GM12878 (cell line): ENCODE measurements at places on chromosomes 4 and X. TPM values are rescaled to one million over a fixed set of nuclear protein-coding genes. Genes with fewer than 3 reads are reported as not detected.
A peak's percentile ranks its signal among the peaks of the same experiment; 100 is the strongest.

The OTUD5 gene
- total RNA-seq, result 39.1 and 39.9 TPM in 2 replicates

The RASSF6 gene
- 0.43 and 0.62 TPM in 2 replicates for total RNA-seq

The TMEM144 gene
- total RNA-seq, result 1.8 and 2.6 TPM in 2 replicates

The FGF5 gene
- 3.4 and 4.2 TPM in 2 replicates for total RNA-seq

The TEX13A gene
- not detected in 2 replicates for total RNA-seq

The ANK2 gene
- 10.2 and 13.0 TPM in 2 replicates for total RNA-seq

DNA sequence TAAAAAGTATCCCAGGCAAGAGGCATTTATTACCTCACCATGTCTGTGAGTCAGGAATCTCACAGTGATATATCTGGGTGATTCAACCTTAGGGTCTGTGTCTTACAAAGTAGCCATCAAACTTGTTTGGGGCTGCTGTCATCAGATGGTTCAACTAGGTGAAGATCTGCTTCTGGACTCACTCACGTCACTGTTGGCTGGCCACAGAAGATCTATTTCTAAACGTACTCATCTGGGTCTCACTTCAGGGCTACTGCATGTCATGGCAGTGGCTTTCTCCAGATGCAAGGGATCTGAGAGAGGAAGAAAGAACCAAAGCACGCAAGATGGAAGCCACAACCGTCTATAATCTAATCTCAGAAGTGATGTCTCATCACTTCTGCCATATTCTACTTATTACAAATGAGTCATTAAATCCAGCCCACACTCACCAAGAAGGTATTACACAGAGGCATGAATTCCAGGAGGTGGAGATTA is 267.8 kb upstream of the ANKRD50 start:
- DNase-seq, result no peak
- H3K36me3 ChIP-seq, result no peaks in the 10 kb centered on the region
- no peaks in the 10 kb centered on the region for H3K27me3 ChIP-seq
- no peaks in the 10 kb centered on the region for H3K4me1 ChIP-seq

DNA sequence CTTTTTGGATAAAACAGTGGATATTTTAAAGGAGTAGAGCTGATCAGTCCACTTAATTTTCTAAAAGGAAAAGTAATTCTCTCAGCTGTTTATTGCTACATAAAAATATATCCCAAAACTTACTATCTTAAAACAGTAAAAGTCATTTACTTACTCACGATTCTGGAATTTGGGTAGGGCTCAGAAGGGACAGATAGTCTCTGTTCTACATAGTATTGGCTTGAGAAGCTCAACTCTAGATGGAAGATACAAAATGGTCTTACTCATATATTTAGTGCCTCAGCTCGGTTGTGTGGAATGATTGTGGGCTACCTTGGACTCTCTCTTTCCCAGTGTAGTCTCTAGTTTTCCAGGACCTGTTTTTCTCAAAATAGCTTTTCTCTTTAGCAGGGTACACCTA is 691.5 kb upstream of the POU3F4 start:
- no peak for DNase-seq
- no peaks in the 10 kb centered on the region for H3K36me3 ChIP-seq

GRCh38 chr4:12724510-12724909 is 759.6 kb downstream of the RAB28 start:
- no peaks in the 10 kb centered on the region for H3K36me3 ChIP-seq
- H3K4me1 ChIP-seq, result no peaks in the 10 kb centered on the region
- DNase-seq, result no peak

DNA sequence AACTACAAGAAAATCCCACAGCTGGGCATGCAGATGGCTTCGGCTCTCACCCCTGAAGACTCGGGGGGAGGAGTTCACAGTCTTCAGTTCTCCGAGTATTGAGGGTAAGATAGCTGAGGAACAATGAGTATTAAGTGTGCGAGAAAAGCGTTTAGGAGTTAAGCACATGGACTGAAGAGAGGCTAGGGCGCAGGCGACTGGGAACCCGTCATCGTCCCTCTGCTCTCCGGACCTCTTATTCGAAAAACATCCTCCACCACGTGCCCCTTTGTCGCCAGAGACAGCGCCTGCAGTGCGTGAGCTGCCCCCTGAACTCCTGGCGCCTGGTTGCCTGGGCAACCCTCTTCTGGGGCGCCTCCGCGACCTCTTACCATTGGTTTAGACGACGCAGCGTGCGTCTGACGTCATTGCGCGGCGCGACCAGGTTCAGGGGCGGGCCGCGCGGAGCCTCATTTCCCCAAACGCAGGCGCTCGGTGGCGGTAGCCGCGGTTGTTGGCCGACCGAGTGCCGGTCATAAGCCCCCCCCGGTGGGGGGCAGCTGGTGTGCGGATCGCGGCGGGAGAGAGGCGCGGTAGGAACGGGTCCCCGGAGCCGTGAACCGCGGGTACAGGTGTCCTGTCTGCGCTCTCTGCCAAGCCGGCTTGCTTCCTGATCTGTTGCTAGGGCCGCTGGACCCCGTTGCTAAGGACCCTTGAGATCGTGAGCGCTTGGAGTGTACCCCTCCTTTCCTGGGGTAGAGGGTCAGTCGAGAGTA is at the start of gene PACRGL:
Gene PACRGL, plus strand, starts transcription at position 452 of the 755 bp plus-strand sequence. CDS start 4,024 bp downstream, outside the sequence.
- H3K4me3 ChIP-seq, result peak within 1 kb of the TSS; percentile 77
- peak; percentile 50 for DNase-seq
- H3K27ac ChIP-seq, result peak within 1 kb of the TSS; percentile 48
- peaks cover 4% of the 10 kb centered on the region; the same call in 1 of the 2 replicates for H3K4me1 ChIP-seq
- no peaks in the 10 kb centered on the region for H3K36me3 ChIP-seq

GRCh38 chrX:134371133-134371532 is 88.8 kb upstream of the HPRT1 start:
- no peak overlapping the region for H3K27ac ChIP-seq
- DNase-seq, result no peak
- H3K36me3 ChIP-seq, result no peaks in the 10 kb centered on the region
- peaks cover 5% of the 10 kb centered on the region; the same call in 1 of the 2 replicates for H3K4me1 ChIP-seq
- H3K27me3 ChIP-seq, result no peaks in the 10 kb centered on the region

GRCh38 chr4:59540311-59540710 is 1659.8 kb upstream of the ADGRL3 start:
- H3K4me1 ChIP-seq, result no peaks in the 10 kb centered on the region
- H3K27me3 ChIP-seq, result no peaks in the 10 kb centered on the region
- H3K27ac ChIP-seq, result no peak overlapping the region
- H3K4me3 ChIP-seq, result no peak overlapping the region
- DNase-seq, result no peak

DNA sequence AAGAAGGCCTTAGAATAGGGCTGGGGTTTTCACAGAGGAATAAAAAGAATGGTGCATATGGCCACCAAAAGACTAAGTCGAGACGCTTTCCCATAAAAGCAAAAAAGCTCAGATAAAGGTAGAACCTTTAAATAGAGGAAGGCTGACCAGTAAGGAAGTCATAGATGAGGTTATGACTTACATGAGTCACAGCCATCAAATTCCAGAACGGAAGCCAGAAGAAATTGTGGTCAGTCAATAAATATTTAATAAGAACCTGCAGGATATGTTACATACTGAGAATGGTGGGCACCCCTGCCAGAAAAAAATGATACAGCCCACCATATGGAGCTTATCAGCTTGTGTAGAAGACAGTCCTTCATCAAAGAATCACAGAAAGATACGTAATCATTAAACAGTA is 120.1 kb downstream of the MANBA start:
- no peaks in the 10 kb centered on the region for H3K4me1 ChIP-seq
- H3K27me3 ChIP-seq, result no peaks in the 10 kb centered on the region
- H3K4me3 ChIP-seq, result no peak overlapping the region
- H3K27ac ChIP-seq, result no peak overlapping the region
- no peaks in the 10 kb centered on the region; the same call in 1 of the 2 replicates for H3K36me3 ChIP-seq

DNA sequence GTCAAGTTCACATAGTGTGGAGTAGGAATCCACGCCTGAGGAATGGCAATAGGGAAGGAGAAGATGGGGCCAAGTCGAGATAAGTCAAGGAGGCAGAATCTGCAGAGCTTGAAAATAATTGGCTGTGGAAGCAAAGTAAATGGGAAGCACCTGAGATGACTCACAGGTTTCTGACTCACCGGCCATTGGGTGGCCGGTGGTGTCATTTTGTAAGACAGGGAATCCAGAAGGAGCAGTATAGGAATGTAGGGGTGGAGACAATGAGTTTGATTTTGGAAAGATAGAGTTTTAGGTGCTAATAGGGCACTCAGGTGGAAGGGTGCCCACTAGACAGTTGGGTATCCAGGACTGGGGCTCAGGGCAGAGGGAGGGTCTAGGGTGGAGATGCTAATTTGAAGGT is 201.0 kb upstream of the MAMLD1 start:
- H3K27me3 ChIP-seq, result no peaks in the 10 kb centered on the region
- no peaks in the 10 kb centered on the region for H3K36me3 ChIP-seq
- no peak for DNase-seq
- no peak overlapping the region for H3K4me3 ChIP-seq
- H3K27ac ChIP-seq, result no peak overlapping the region
- H3K4me1 ChIP-seq, result no peaks in the 10 kb centered on the region

DNA sequence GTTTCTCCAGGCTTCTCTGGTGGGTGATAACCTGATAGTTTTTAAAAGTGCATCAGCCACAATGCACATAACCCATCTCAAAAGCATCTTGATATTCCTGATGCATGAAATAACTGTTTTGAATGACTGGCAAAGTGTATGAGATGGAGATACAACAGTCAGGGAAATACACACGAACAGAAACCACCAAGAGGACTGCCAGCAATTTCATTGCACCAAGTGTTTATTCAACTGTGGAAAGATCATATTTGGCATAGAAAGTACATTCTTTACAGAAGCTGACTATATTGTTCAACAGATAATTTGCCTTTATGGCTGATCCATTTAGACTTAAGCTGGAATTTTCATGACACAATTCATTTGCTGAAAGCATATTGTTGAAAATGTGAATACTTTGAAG is 139.5 kb downstream of the SLIT2 start:
- no peak for DNase-seq
- no peaks in the 10 kb centered on the region for H3K36me3 ChIP-seq
- H3K4me3 ChIP-seq, result no peak overlapping the region

DNA sequence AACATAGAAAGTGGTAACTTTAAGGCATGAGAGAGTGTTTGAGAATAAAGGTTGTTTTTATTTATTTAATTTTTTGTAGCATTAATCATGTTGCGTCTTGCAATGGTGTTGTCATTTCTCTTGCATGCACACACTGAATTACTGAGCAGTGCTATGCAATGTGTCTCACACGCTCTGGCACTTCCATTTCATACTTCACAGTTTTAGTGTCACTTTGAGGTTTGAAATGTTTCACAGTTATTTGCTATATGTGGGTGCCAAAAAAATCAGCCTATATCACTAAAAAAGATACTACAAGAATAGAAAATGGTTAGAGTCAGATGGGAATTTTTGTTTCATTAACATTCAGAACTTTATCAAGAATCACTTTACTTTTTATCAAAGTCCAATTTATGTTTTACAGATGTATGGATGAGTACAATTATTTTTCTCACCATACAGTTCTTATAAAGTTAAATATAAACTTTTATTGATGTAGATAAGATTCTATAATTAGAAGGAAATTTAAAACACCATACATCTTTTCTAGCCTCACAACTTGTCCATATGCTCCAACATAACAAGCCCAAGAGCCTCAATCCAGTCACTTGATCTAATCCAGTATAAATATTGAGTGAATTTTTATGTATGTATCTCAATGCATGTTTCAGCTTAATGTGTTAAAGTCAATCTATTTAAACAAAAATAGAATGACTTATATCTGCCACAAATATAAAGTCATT is 114.0 kb downstream of the IQCM start:
- no peak for DNase-seq
- no peak overlapping the region for H3K4me3 ChIP-seq
- no peaks in the 10 kb centered on the region for H3K27me3 ChIP-seq
- H3K27ac ChIP-seq, result no peak overlapping the region
- no peaks in the 10 kb centered on the region for H3K36me3 ChIP-seq

GRCh38 chr4:23903859-23904438 is 14.1 kb upstream of the PPARGC1A start:
- H3K4me1 ChIP-seq, result no peaks in the 10 kb centered on the region
- H3K27me3 ChIP-seq, result no peaks in the 10 kb centered on the region; the same call in 1 of the 2 replicates
- DNase-seq, result no peak
- H3K36me3 ChIP-seq, result no peaks in the 10 kb centered on the region

GRCh38 chrX:127276326-127276725 is 456.8 kb downstream of the PRR32 start:
- H3K4me3 ChIP-seq, result no peak overlapping the region
- no peaks in the 10 kb centered on the region for H3K4me1 ChIP-seq
- no peaks in the 10 kb centered on the region for H3K36me3 ChIP-seq
- no peaks in the 10 kb centered on the region for H3K27me3 ChIP-seq

- no peak overlapping the region for H3K27ac ChIP-seq
- no peaks in the 10 kb centered on the region for H3K4me1 ChIP-seq
- H3K4me3 ChIP-seq, result no peak overlapping the region
Observed at GRCh38 chrX:151713849-151714248, 2.0 kb upstream of the FATE1 start.

GRCh38 chr4:185513489-185514181 is 21.7 kb downstream of the PDLIM3 start:
- no peak overlapping the region for H3K4me3 ChIP-seq
- no peaks in the 10 kb centered on the region for H3K27me3 ChIP-seq
- DNase-seq, result peak; percentile 2

DNA sequence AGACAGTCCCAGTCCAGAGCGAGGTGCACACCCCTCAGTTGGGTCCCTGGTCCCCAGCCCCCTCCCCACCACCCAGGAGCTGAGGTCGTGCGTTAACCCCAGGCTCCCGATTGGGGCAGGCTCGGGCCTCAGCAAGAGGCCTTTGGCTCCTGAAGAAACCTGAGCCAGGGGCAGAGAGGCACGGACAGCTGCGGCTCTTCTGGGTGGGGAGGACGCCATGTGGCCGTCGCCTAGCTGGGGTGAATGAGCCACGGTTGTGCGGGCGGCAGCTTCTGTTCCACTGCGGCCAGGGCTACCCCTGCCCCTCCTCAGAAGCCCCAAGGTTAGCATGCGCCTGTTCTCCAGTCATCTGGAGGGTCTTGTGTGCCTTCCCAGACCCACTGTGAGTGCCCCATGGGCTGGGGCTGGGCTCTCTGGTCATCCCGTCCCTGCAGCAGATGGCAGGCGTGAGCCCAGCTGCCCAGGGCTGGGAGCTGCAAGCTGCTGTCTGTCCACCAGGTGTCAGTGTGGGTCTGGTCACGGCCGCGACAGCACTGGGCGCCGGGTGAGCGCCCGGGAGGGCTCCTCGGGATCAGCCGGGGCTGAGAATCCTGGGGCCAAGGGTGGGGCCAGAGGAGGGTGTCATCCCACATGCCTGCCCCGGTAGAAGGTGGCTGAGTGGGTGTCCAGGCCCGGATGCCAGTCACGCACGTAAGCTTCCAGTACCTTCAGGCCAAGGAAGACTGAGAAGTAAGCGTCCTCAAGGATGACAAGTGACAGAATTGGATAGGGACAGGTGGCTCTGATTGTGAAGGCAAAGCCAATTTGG is 21.9 kb downstream of the ATP2B3 start:
- H3K27me3 ChIP-seq, result no peaks in the 10 kb centered on the region
- H3K4me3 ChIP-seq, result no peak overlapping the region
- no peaks in the 10 kb centered on the region for H3K4me1 ChIP-seq
- H3K27ac ChIP-seq, result no peak overlapping the region
- no peaks in the 10 kb centered on the region for H3K36me3 ChIP-seq
- DNase-seq, result no peak

GRCh38 chrX:120464411-120464810 is 4.7 kb downstream of the LAMP2 start:
- no peak for DNase-seq
- H3K36me3 ChIP-seq, result no peaks in the 10 kb centered on the region
- no peak overlapping the region for H3K27ac ChIP-seq
- H3K27me3 ChIP-seq, result no peaks in the 10 kb centered on the region
